Activated gamma-delta T cell treated with Interleukin-2 at 50 U/mL for 16 hours (primary cell): ENCODE measurements at places on chromosomes 2 and 18.

GRCh38 chr2:240400371-240401161 is 34.9 kb upstream of the GPC1 start:
- DNase-seq, result no peak

GRCh38 chr2:61463769-61464475 is 7.0 kb downstream of the USP34 start:
- no peak for DNase-seq

DNA sequence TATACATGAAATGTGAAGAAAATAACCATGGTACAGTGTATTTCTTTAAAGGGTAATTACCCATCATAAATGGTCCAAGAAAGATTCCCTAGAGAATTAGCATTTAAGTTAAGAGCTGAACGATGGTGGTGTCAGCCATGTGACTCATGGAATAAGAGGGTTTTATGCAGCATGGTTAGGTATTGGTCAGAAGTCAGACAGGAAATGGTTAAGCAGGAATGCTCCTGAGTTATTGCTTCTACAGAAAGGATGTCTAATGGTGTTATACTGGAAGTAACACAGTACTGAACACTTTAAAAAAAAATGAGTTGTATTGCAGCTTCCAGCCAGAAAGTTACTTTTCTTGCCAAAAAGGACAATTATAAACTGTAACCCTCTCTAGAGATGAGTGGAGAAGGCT is 72.7 kb upstream of the UBE2E3 start:
- no peak for DNase-seq

- no peak for DNase-seq
Observed at GRCh38 chr2:224389317-224389716, 12.6 kb downstream of the FAM124B start.

- no peak for DNase-seq
Observed at GRCh38 chr2:196697825-196698224, 58.3 kb downstream of the CCDC150 start.

DNA sequence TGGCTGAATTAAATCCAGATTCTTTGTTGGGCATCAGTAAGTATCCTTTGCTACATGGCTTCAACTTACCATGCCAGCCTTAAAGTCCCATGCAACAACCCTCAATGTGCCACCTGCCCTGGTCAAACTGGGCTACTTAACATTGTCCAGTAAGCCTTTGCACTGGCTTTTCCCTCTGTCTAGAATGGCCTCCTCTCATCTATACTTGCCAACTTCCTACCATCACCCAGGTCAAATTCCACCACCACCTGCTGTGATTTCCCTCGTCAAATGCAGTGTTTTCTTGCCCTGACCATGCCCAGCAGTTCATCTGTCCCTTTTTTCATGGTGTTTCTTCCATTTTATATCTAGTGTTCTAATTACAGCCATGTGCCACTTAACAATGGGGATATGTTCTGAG is 5.7 kb downstream of the KLHL23 start:
- DNase-seq, result no peak

DNA sequence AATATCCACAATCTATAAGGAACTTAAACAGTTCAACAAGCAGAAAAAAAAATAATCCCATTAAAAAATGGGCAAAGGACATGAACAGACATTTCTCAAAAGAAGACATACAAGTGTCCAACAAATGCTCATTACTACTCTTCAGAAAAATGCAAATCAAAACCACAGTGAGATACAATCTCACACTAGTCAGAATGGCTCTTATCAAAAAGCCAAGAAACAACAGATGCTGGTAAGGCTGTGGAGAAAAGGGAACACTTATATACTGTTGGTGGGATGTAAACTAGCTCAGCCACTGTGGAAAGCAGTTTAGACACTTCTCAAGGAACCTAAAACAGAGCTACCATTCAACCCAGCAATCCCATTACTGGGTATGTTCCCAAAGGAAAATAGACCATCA is 7.2 kb upstream of the CRYGB start:
- no peak for DNase-seq

DNA sequence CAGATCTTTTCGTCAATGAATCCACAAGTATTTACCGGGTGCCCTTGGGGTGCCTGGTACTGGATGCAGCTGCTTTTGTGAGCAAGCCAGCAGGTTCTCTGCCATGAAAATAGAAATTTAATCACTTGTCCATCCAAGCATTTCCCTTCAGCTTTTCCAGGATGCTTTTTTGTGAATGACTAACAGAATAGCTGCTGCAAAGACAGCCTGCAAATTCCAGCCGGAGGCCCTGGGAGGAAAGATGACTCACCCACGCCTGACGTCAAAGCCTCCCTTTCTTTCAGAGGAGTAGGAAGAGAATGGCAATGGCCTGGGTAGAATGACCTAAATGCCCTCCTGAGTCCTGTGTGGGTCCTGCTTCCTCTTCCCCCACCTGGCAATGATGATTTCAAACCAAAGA is 111.9 kb downstream of the AP1S3 start:
- no peak for DNase-seq

DNA sequence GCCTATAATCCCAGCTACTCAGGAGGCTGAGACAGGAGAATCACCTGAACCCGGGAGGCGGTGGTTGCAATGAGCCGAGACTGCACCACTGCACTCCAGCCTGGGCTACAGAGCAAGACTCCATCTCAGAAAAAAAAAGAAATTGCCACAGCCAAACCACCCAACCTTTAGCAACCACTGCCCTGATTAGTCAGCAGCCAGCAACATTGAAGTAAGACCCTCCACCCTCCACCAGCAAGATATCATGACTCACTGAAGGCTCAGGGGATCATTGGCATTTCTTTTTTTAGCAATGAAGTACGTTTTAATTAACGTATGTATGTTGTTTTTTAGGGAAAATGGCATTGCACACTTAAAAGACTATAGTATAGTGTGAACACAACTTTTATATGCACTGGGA is 349.1 kb upstream of the ACVR2A start:
- no peak for DNase-seq

DNA sequence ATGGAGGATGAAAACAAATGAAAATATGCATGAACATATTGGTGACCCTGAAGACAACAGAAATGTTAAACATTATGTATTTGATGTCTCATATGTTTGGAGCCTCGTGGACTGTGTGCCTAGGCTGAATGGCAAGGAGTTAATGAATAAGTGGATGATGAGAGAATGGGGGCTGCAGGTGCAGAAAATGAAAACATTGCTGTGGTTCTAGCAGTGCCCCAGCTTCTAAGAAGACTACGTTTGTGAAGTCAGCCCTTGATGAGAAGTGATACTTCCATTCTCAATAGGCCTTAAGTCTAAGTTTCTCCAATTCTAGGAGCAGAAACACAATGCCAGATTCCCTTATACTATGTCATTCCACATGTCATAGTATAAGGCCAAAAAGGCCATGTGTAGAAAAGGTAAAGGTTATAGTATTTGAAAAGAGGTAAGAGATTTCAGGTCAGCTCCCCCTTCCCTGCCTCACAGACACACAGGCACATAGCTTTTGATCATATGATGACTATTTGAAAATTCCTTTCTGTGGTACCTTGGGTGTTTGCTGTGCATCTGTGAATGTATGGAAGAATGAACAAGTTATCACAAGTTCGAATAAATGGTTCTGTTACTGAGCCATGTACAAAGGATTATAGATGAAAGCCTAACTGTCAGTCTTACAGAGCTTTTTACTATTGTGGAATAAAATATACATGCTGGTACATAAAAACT is 280.8 kb downstream of the SETBP1 start:
- no peak for DNase-seq

DNA sequence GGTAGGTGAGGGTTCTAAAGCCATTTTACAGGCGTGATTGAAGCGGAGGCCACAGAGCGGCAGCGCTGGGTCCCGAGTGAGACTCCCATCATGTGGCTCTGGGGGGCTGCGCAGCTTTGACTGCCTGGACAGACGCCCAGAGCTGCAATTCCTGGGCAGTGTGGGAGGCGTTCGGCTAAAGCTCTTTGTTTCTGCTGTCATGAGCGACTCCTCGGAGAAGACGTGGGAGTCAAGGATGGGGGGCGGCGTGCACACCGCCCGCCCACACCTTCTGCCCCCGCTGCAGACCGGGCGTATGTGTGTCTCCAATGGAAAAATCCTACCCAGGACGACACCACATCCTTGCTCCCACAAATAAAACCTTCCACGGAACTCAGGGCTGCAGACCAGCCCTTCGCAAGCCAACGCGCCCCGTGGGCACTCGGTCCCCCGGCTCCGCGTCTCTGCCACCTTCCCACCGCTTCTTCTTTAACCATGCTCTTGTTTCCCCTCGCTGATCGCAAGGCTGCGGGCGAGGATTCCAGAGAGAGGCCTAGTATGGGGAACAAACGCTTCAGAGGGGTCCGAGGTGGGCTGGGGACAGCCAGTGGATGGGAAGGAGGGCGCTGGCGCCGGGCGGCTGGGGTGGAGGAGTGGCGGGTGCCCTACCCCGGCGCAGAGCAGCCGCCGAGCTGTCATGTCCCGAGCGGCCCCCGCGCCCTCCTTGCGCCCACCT is 680 bp upstream of the LBH start:
- DNase-seq, result no peak

DNA sequence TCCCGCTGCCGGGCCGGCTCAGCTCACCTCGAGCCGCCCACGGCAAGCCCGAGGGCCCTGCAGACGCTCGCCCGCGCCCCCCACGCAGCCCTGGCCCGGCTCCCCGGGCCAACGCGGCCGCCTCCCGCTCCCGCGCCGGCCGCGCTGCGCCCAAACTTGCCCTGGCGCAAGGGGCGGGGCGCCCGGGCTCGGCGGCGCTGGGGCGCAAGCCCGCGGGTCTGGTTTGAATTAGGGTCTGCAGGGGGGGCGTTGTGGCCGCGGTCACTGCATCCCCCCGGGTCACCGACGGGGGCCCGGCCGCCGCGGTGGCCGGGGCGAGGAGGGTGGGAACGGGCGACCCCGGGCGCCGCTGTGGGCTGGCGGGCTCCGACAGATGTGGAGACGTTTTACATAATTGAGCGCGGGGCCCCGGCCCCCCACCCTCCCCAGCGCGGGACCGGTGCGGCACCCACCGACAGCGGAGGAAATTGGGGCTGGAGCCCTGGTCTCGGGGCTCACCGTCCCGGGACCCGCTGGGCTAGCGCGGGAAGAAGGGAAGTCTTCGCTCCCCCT is 690 bp downstream of the SDC1 start:
- DNase-seq, result no peak

DNA sequence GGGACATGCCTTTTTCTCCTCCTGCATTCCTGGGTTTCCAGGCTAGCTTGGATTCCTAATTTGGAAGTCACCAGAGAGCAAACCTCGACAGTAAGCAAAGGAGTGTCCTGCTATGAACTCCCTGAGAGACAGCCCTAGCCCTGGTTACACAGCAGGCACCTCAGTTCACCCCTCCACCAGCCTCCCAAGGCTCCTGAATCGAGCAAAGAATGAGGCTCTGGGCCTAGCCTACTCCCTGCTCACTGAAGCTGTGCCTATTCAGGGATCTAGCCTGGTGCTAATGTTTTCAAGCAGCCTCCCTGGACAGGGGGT is 66.7 kb upstream of the RMDN2 start:
- DNase-seq, result no peak
